Left renal cortex interstitium (tissue), 4 donors: ENCODE measurements at places on chromosomes 12 and 14.

DNA sequence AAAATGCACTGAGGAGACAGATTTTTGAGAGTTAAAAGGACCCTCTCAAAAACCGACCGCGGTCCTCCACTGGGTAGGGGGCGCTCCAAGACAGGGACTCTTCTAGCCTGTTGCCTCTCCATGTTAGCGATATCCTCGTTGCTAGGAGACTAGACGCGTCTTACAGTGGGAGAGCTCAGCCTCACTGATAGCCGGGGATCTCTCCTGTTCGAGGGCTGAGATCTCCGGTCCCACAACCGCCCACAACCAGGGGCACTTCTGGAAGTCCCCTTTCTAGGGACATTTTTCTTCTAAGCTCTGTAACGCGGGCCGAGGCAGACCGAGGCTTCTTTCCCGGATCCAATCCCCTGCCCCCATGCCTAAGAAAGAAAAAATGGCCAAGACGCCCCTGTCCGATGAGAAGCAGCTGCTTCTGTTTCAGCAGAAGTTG is 21.3 kb downstream of the FKBP11 start:
- peak; percentile 74 for DNase-seq

- DNase-seq, result no peak
Measured at GRCh38 chr14:73663548-73664212, 18.9 kb downstream of the DNAL1 start.

DNA sequence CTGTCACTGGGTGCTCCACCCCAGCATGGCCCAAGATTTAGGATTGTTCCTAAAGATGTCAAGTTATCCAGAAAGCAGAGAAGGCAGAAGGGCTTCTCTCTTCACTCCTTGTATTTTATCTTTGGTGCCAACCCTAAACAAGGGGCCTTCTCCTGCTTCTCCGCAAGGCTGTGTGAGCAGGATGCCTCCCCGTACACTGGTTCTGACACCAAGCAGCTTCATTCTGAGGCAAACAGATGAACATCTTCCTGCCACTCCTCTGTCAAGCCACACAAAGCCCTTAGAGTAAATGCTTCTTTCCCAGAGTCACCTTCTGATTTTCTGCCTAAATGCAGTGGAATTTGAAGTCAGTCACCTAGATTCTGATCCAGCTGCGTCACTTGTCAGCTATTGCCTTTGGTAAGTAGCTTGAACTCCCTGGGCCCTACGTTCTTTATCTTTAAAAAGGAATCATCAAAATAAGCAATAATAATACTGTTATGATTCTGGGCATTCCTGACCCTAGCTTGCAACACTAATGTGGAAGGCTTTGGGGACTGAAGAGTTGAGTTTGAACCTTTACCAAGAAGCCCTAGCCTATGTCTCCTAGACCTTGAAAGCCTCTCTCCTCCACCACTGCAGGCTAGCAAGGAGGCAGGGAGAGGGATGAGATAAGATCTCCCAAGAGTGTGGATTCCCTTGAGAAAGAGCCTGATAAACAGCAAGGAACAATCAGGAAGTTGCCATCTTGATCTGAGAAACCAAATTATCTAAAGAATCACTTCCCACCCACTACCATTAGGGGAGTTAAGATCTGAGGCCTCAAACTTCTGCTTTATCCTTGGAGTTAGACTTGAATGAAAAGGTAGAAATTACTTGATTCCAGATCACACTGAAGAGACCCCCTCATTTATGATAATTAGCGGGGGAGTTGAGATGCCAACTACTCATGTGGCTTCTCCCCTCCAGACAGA is 5.7 kb downstream of the KRT73 start:
- DNase-seq, result no peak

DNA sequence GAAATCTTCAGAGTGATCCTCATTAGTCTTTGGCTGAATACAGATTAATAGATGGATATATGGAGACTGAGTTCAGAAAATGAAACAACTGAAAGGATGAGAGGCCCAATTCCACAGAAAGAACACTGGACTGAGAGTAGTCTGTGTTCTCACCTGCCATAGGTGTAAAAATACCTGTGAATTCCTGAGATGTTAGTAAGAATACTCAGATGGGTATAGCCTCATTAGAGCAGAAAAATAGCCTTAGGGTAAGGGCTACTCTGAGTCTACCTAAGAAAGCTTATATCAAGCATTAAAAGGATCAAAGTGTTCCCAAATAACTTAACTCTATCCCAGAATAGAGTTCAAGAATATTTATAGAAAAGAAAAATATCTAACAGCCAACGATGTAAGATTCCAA is 1510.3 kb upstream of the SEL1L start:
- DNase-seq, result no peak

- DNase-seq, result no peak
Measured at GRCh38 chr12:2299206-2299605, 246.4 kb downstream of the CACNA1C start.

DNA sequence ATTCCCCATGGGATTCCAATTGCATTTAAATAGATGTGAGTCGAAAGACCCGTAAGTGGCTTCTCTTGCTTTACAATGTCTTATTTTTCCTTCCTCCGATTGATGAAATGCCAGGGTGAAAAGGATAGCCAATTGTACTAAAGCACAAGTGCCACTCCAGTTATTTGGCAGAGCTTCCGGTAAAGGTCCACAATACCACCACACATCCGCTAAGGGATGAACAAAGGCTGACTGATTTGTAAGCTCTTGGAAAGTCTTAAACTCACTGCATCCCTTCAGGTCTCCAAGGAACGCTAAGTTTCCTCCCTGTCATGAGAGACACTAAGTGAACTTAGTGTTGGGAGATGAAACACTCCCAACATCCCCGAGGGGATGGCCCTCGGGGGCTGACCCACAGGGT is 21.2 kb upstream of the RNASE1 start:
- no peak for DNase-seq

DNA sequence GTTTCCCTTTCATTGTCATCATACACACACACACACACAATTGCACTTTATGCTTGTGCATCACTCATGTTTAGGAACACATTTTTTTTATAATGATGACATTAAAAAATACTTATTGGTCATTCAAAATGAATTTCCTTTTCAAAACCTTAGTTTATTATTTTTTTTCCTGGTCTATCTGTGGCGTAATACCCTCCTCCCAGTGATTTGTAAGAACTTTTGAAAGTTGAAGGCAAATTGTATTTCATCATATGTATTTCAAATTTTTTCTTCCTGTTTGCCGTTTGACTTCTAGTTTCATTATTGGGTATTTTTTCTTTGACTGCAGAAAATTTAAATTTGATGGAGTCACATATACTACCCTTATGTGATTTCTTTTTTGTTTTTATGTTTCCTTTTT is 2.5 kb upstream of the LRRK2 start:
- no peak for DNase-seq

- no peak for DNase-seq
Measured at GRCh38 chr12:71846322-71846940, 6.9 kb downstream of the TBC1D15 start.

GRCh38 chr12:91866566-91866965 is 279.1 kb downstream of the BTG1 start:
- no peak for DNase-seq

DNA sequence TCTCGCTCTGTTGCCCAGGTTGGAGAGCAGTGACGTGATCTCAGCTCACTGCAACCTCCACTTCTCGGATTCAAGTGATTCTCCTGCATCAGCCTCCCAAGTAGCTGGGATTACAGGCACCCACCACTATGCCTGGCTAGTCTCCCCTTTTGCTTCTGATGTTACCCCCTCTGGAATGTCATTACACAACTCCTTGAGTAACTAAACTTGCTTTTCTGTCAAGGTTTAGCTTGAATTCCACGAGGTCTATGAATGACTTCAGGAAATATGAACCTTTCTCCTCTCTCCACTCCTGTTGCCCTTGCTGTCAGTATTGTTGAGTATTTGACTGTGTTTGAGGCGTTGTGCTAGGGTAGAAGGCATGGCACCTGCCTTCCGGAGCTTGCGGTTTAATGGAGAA is 16.8 kb upstream of the RTRAF start:
- no peak for DNase-seq

DNA sequence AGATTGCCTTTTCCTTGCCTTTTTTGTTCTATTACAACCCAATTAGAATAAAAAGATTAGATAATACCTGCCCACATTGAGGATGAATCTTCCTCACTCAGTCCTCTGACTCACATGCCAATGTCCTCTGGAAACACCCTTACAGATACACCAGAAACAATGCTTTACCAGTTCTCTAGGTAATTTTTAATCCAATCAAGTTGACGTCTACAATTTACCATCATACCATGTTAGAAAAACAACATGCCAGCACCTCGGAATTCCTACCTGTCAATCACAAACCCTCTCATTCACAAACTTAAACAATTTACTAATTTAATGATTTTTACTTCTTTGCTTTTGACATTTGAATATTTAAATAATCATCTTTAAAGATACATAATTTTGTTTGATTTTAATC is 953.8 kb downstream of the TRHDE start:
- DNase-seq, result no peak

GRCh38 chr12:123829561-123829960 is 67.5 kb downstream of the DNAH10 start:
- DNase-seq, result no peak

GRCh38 chr12:5587711-5588121 is 155.8 kb downstream of the NTF3 start:
- no peak for DNase-seq

DNA sequence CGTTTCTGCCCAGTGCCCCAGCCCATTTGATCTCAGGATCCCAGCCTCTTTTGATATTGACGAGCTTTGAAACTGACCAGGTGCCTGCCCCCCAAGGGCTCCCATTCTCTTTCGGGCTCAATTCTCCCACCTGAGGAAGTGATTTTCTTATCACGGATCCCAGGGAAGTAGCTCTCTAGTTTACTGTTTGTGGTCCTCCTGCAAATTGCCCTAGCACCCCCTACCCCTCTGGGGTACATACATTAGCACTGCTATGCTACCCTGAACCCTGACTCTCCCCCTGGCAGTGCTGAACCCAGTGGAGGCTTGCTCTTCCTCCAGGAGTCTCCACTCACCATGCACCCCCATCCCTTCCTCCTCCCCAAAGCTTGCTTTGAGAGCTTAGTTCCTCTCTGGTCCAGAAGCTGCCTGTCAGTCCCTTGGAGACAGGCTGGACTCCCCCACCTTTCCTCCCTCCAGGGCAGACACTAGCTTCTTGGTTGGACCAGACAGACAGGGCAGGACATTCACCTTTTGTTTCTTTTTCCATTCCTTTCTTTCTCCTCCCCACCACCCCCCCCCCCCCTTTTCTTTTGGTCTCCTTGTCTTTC is 4.4 kb upstream of the TBX3 start:
- DNase-seq, result no peak

DNA sequence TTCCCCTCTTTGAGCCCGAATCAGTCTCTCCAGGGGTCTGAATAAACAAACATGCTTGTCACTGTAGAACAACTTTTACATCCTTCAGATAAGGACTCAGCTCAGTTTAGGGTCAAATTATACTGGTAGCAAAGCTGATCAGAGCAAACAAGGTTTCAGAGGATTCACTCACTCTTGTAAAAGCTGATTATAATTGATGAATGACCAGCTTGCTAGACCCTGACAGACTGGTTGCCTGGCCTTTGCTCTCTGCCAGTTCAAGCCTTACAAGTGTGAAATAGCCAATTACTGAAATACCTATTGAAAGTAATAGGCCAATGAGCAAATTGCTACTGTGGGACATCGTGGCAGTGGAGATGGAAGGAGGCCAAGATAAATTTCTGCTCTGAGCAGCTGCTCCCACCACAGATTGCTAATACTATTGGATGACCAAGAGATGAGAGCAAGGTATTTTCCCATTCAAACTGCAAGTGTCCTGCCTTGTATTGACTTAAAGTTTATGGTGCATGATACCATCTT is 177.6 kb downstream of the PDZRN4 start:
- DNase-seq, result peak; percentile 11

GRCh38 chr14:93527203-93527607 is 96.5 kb downstream of the UNC79 start:
- no peak for DNase-seq

- DNase-seq, result no peak
Measured at GRCh38 chr12:96571101-96571862, 81.9 kb downstream of the CFAP54 start.

GRCh38 chr12:29147731-29148595 is 1.1 kb upstream of the FAR2 start:
- DNase-seq, result no peak

DNA sequence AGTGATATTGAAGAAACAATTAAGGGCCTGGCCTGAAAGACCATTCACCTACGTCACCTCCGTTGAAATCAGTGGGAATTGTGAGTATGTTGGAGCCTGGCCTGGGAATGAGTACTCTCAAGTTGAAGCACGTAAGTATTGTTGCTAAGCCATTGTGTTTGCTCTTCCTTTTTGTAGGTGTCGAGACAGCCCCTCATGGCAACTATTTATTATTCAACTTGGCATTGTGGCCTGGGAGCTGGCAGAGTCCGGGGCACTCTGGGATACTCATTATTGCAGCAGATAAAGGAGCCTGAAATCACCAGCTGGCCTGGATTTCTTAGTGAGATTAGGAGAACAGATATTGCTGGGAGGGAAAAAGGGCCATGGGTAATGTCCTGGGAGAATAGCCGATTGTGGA is 147.4 kb downstream of the C12orf75 start:
- DNase-seq, result no peak

DNA sequence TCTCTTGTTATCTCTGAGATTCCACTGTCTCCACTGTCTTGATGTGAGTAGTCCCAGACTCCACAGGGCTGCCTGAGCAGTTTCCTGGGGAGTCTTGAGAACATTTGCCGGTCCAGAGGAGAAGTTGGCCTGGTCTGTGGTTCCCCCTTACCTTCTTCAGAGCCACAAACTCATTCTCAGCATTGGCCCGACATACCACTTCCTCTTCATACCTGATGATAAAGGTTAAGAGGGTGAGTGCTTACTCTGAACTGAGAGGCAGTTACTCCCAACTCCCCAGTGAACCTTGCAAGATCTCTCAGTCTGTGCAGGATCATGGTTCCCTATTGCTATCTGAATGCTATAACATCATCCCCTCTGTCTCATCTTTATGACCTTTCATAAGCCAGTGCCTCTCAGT is 2.6 kb downstream of the KRT84 start:
- DNase-seq, result no peak

DNA sequence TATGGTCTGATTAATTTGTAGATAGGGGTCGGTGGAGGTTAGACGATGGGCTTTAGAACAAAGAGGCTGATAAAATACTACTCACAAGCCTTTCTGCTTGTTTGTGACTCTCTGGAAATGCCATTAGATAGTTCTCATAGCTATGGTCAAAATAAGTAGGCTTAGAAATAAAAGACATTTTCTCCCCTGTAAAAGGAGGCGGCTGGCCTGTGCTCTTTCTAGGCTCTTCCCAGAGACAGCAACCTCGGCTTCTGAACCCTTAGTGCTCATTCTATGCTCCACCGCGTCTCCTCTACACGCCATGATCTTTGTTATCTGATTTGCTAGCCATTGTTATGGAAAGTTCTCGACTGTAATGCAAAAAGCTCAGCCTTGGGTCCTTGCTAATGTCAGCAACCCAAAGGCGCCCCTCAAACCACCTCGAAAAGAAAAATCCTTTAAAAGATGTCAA is 64.5 kb downstream of the CRADD start:
- no peak for DNase-seq

GRCh38 chr14:82642425-82642824 is 1108.8 kb upstream of the SEL1L start:
- peak; percentile 13 for DNase-seq

- DNase-seq, result no peak
Measured at GRCh38 chr14:65336191-65336591, 76.3 kb upstream of the FUT8 start.
